ENCODE measurements at places on chromosomes 6 and 20. TPM values are rescaled to one million over a fixed set of nuclear protein-coding genes. Genes with fewer than 3 reads are reported as not detected.

- no peak for DNase-seq
Observed at GRCh38 chr20:52078289-52078688, 113.3 kb downstream of the ZFP64 start.

GRCh38 chr20:42074944-42075343, 456.8 kb upstream of the CHD6 start:
- no peak for DNase-seq

DNA sequence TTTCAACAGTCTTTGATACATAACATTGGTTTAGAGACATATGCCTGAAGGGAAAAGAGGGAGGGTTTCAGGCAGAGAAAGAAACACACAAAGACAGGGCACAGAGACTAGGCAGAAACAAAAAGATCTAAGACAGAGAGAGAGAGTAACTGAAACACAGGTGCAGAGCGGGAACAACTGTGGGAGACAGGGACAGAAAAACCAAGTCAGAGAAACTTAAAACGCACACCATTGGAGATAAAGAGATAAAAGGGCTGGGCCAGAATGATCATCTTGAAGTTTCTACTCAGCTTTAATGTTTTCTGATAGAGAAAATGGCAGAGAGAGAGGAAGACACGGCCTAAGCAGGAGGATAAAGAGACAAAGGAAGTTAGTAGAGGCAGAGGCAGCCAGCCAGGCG, 11.8 kb downstream of the UNC5CL start:
- DNase-seq, result no peak

GRCh38 chr6:65191471-65191870, 515.6 kb downstream of the EYS start:
- no peak for DNase-seq

DNA sequence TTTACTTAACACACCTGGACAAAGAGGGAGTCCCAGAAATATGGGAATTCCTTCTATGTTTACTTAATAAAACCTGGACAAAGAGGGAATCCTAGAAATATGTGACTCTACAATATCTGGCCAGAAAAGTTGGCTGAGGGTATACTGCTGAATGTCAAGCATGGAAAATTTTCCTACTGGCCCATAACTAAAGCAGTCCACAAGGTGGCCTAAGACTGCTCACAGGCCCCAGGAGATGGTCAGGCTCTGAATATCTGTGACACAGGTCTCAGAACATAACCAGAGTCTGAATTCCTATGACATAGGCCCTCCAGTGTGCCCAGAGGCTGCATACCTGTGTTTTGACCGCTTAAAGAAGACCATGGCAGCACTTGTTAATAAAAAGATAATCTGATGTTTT, 578.2 kb upstream of the NRSN1 start:
- DNase-seq, result no peak

DNA sequence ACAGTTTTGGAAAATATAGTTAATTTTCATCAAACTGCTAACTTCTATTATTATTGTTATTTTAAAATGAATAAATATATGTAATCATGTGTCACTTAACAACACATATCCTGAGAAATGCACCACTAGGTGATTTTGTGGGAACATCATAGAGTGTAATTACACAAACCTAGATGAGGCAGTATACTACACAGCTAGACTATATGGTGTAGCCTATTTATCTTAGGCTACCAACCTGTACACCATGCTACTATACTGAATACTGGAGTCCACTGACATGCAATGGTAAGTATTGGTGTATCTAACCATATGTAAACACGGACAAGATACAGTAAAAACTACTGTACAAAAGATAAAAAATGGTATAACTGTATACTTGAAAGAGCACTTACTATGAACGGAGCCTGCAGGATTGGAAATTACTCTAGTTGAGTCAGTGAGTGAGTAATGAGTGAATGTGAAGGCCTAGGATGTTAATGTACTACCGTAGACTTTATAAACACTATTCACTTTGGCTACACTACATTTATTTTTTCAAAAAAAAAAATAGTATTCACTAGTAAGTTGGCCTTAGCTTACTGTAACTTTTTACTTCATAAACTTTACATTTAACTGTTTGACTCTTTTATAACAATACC, 72.4 kb downstream of the ASCC3 start:
- DNase-seq, result no peak

GRCh38 chr6:145904391-145904790, 59.8 kb downstream of the SHPRH start:
- DNase-seq, result no peak

GRCh38 chr6:137823826-137824555, 43.1 kb upstream of the TNFAIP3 start:
- peak; percentile 85 for DNase-seq

DNA sequence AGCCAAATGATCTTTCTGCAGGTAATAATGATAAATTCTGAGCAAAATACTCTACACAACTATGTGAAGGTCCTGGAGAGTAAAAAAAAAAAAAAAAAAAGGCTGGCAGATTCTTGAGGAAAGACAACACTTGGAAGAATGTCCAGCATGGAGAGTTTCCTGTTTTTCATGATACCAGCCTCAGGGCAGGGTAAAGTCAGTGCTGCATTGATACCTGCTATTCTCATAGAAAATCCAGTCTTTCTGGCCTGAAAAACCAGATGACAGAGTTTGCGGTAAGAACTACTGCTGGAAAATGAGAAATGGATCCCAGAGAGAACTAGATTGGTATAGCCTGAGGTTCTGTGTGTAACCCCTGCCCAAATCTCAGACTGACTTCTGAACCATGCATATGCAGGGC, 89.1 kb downstream of the AFG1L start:
- no peak for DNase-seq

DNA sequence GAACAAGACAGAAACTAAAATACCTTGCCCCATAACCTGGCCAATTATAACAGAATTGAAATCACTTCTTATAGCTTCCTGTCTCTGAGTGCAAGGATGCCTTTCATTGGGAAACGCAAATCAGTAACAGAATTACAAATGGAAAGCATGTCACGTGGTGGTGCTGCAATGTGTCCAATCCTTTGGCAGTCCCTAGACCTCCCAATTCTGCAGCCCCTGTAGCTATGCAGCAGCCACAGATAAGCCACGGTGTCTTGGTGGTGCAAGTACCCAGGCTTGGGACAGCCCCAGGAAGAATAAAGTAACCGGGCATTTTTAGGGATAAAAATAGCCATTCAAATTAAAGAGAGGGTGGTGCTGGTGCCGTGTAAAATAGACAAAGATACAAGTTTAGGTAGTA, 134.6 kb upstream of the CCN2 start:
- no peak for DNase-seq

- no peak for DNase-seq
Observed at GRCh38 chr20:62423326-62423706, 4.0 kb downstream of the RBBP8NL start.

DNA sequence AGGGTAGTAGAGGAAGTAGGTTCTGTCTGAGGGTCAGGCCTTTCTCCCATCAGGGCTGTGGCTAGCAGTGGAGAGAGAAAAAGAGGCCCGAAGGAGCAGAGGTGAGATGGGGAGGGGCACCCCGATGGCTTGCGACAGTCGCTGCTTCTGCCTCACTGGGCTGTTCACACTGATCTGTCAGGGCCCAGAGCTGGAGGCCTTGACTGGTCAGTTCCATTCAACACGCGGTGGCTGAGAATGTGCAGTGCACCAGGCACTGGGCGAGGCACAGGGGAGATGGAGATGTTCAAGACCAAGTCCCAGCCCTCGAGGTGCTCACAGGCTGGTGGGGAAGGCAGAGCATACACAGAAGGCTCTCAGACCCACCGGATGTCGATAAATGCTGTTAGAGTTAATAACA, 21.4 kb downstream of the SLC12A5 start:
- DNase-seq, result no peak

DNA sequence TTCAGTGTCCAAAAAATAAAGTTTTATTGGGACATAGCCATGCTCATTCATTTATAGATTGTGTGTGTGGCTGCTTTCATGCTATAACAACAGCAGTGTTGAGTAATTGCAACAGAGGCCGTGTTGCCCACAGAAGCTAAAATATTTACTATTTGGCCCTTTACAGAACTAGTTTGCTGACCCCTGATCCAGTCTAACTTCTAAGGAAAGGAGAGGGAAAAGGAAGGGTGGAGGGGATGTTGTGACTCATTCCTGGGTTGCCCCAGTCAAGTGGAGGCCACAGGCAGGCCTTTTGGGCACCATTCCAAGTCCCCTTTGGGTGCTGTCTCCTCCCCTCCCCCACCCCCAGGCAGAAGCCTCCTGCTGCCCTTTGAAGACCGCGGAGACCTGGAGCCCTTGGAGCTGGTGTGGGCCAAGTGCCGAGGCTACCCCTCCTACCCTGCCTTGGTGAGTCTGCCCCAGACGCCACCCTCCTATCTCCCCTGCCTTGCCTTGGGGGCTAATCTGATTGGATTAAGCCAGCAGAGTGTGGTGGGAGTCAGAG, 28.4 kb downstream of the BRPF3 start:
- DNase-seq, result no peak

DNA sequence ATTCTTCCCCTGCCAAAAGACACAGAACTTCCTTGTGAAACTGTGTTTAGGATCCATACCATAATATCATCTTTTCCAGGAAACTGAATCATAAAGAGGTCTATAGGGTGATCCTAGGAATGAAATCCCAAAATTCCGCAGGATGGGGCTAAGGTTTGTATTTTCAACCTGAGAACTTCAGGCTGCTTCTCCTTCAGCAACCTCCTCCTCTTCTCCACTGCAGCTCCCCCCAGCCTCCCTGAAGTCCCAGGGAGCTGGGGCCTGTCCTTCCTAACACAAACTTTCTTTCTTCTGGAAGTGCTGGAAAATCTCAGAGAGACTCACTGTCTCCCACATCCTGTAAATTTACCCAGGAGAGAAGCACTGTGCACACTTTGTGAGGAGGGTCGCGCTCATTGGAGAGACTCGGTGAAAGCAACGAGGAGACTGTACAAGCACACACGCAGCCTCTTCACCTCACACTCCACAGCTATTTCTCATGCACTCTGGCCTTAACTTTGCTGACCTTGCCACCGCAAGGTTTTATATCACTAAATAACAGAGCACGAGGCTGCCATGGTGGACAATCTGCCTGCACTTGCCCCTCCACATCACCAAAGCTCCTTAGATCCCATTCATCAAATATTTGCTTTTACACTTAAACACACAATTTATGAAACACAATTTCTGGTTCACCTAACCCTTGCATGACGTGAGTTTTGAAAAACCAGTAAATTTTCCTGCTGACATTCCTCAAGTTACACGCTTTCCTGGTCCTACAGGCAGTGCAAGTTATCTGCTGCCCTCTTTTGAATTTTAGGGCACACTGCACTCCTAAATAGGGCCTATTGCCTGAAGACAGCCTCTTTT, 14.3 kb downstream of the ID4 start:
- no peak for DNase-seq

DNA sequence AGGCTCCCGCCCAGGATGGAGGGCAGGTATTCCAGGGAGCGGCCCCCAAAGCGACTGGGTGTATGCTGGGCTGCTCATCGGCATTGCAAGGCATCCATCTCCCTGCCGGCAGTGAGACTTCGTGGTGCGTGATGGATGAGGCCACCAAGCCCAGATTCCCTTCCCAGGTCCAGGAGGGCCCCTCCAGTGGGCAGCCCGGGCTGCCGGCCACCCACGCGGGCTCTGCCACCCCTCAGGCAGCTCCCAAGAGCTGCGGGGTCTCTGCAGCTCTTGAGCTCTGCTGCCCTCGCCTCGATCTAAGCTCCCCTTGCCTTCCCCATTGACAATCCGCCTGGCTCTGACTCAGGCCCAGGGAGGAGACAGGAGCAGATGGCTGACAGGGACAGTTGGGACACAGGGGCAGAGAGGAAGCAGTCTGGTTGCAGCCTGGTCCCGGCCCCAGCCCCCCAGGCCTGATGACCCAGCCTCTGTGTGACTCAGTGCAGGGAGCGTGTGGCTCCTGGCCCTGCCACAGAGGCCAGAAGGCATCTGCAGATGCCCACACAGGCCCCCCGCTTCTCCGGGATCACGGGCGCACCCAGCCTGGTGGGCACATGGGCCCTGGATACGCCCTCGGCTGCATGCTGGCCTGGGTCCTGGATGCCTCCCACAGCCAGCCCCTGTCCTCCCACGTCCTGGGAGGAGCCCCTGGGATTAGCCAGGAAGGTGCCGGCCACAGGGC, 33.0 kb downstream of the SLCO4A1 start:
- DNase-seq, result no peak

GRCh38 chr20:63079971-63080370, 73.2 kb upstream of the BHLHE23 start:
- DNase-seq, result no peak

DNA sequence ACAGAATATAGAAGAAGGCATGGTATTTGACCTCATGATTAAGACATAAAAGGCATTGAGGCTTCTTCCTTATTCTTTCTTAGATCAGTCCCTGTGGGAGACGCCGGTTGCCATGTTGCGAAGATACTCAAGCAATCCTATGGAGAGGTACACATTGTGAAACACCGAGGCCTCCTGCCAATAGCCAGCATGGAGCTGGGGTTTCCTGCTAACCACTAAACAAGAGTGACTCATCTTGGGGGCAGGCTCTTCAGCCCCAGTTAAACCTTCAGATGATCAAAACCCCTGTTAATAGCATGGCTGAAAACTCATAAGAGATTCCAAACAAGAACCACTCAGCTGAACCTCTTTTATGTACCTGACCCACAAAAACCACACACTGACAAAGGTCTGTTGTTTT, 478.8 kb downstream of the CD83 start:
- DNase-seq, result no peak

DNA sequence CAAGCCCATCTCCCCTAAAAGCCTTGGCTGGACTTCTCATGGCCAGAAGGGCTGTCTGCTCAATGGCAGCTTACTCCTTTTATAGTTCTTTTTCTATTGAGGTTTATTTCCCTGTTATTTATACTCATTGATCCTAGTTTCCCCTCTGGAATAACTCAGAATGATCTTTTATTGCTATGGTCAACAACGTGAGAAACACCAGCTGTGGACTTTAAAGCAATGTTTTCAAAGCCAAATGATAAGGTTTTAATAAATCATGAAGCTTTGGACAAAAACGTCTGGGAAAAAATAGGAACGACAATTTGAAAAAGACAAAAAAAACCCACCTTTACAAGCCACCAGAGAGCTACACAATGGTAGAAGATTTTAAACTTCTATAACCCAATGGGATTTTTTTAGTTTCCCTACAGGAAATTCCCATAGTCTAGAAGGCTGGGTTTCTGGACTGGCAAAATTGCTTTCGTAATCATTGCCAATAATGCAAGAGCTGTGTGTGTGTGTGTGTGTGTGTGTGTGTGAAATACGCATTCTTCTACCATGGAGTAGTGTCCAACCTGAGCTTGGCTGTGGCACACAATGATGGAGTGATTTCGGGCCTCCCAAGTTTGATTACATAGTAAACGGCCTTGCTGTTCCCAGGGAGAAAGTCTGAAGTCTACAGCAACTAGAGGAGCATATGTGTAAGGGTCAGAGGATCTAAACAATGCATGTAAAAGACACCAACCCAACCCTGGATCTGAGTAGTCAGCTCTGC, 396.0 kb downstream of the SYNE1 start:
- DNase-seq, result no peak

VSX1 gene
- not detected for total RNA-seq

ULBP2 gene
- total RNA-seq, result 9.7 TPM

DPPA5 gene
- not detected for total RNA-seq

GPLD1 gene
- total RNA-seq, result 0.73 TPM

SLC22A2 gene
- total RNA-seq, result not detected

KCNK5 gene
- 1.5 TPM for total RNA-seq

CDH26 gene
- 1.1 TPM for total RNA-seq

CRISP2 gene
- not detected for total RNA-seq

FHL5 gene
- not detected for total RNA-seq

PRR18 gene
- not detected for total RNA-seq

POM121L2 gene
- total RNA-seq, result not detected

HLA-DOA gene
- total RNA-seq, result 16.2 TPM

HLA-DRB5 gene
- 10.1 TPM for total RNA-seq
